Epithelial cell of proximal tubule (primary cell): ENCODE measurements at places on chromosomes 16 and 17. TPM values are rescaled to one million over a fixed set of nuclear protein-coding genes. Genes with fewer than 3 reads are reported as not detected.
A peak's percentile ranks its signal among the peaks of the same experiment; 100 is the strongest.

CDT1 gene
- total RNA-seq, result 76.2 and 88.5 TPM in 2 replicates

OR3A2 gene
- total RNA-seq, result 1.6 TPM in 1 of 2 replicates, not detected in the other

ITGA2B gene
- 0.14 and 0.81 TPM in 2 replicates for total RNA-seq

TCF25 gene
- total RNA-seq, result 118 and 192 TPM in 2 replicates

SLC13A2 gene
- total RNA-seq, result not detected in 2 replicates

- peak; percentile 86 for DNase-seq
These were observed 14.6 kb downstream of the COTL1 start for GRCh38 chr16:84603140-84603816.

- DNase-seq, result no peak
These were observed 139.7 kb downstream of the AATF start for GRCh38 chr17:37088459-37088858.

ANKS4B gene
- not detected in 2 replicates for total RNA-seq

CDR2L gene
- 38.9 and 64.4 TPM in 2 replicates for total RNA-seq

DNA sequence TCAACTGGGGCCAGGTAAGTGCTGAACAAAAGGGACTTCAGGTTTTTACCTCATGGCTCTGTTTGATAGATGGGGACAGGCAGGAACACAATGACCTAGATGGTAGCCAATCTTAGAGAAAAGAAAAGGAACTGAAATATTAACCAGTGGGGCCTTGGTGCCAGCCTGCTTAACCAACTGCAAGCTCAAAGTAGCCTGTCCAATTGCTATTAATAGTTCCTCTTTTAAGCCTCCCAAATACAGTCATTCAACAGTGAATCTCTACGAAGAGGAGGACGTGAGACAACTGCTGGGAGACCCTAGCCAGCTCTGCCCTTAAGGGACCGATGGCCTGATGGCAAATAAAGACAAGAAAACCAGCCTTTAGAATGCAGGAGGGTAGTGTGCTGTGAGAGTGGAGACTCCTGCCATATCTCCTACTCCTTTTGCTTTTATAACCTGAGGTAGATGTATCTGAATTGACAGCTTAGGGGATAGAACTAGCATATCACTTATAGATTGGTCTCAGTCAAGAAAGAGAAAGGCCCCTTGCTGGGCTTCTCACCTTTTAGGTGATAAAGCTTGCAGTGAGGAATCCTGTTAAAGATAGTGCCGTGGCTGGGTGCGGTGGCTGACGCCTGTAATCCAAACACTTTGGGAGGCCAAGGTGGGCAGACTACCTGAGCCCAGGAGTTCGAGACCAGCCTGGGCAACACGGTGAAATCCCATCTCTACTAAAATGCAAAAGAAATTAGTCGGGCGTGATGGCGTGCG lies 28.3 kb downstream of the ARSG start:
- DNase-seq, result no peak

DNA sequence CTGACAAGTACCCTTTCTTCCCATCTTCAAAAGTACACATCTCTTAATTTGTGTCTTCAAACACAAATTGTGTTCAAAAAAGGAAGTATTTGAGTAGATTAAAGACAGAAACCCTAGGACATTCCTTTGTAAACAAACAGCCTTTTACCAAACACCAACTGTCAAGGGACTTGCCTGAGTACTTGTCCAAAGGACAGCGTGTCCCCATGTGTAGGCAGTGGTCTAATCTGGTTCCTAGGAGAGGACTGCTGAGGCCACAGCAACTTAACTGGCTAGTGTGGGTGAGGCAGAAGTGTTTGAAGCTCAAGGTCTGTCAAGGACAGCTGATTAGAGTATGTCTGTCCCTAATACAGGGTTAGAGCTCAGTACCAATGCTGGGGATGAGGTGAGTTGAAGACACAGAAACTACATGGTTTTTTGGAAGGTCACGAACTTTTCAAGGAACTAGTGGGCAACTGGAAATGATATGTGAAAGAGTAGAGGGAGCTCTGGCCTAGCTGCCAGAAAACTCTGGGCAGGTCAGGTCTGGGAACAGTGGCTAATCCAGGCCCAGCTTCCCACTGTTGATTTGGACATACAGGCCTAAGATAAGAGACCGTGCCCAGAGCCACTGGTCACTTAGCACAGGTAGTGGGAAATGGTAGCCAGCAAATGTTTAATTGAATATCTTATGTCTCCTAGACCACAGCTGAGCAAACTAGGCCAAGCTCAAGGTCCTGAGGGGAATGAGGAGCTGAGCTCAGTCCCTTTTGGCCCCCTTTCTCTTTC lies 10.1 kb downstream of the HMOX2 start:
- no peak for DNase-seq

DNA sequence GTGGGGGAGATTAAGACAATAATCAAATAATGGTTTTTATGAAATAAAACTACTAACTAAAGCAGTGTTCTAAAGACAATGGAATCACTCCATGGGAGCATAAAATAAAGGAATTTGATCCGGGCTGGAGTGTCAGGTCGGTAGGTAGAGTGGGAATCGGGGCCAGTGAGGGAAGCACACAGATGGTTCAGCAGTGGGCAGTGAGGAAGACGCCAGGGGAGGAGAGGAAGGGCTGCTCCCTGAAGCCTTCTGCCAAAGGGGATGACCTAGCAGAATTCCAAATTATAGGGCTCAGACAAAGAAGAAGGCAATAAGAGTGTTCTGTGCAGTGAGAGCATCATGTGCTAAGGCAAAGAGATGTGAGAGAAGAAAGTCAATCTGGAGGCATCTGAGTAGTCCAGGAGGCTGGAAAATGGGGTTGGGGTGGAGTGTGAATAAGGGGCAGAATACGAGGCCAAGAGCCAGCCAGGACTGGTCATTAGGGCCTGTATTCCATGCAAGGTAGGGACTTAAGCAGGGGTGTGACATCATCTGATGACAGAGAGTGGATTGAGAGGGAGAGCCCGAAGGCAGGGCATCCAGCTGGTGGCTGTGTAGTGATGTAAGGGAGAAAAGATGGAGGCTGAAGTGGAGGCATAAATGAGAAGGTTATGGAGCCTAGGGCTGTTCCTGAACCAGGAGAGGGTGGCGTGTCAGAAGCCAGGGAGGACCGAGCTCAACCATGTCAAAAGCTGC lies 137.6 kb downstream of the COPRS start:
- DNase-seq, result no peak

- no peak for DNase-seq
These were observed 17.4 kb upstream of the RASD1 start for GRCh38 chr17:17513626-17514025.

CLDN7 gene
- total RNA-seq, result 105 and 200 TPM in 2 replicates

GRCh38 chr16:6012716-6013115 lies 915.1 kb upstream of the EEF2KMT start:
- no peak for DNase-seq

DNA sequence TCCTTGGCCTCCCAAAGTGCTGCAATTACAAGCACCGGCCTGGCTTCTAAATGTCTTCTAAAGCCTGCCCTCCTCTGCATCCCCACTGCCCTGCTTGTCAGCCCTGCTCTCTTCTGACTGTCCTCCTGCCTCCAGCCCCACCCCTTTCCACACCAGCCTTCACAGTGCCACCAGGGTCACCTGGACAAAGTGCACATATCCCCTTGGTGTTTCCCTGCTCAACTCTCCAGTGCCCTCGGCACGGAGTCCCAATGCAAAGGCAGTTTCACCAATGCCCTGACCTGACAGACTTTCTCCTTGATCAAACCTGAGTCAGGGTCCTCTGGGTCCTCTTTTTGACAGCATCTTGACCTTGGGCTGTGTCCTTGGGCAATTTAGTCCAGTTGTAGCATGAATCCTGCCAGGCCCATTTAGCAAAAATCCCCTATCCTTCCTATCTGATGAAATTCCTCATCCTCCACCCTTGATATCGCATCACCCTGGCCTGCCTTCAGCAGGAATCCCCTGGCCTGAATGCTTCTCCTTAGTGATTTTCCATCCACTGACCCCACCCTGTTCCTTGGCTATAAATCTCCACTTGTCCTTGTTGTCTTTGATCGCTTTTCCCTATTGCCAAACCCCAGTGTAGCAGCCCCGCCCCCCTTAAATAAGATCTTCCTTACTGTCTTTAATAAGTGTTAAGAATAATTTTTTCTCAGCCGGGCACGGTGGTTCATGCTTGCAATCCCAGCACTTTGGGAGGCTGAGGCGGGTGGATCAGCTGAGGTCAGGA lies 42.7 kb upstream of the ETV4 start:
- no peak for DNase-seq

CD19 gene
- 0.07 TPM in 1 of 2 replicates, not detected in the other for total RNA-seq

DNA sequence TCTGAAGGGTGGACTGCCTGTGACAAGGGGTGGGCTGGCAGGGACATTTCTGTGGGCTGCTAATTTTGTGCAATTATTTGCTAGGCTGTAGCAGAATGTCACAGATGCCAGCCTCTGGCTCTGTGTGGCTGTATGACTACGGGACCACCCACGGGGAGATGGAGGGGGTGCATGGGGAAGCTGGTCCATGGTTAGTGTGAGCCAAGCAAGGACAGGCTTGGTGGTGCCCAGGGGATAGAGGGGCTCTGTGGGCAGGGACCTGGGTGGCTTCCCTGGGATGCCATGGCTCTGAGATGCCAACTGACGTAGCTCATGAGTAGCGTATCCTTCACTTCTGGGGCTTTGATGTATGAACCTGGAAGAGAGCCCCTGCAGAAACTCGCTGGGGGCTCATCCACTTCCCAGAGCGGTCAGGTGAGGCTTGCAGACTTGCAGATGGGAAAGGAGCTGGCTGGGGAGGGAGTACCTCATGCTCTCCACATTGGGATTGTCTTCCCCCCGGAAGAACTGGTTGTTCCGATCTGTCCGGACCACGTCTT lies 87.2 kb downstream of the TBC1D16 start:
- DNase-seq, result no peak

DNA sequence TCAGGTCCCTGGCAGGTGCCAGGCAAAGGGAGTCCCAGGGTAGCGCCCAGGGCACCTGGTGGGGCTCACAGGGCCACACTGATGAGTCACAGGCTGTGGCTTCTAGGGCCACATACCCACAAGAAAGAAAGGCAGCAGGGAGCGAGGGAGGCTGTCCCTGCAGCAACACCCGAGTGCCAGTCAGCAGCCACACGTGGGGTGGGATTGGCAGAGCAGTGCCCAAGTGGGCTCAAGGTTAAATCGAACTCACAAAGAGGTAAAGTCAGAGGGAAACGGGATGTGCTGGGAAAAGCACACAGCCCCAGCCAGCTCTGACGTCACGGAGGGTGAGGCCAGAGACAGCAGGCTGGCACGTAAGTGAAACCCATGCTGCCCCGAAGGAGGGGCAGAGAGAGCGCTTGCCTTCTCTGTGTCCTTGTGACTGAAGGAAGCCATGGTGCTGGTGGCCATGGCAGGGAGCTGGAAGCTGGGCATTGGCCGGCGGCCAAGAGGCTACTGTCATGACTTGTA lies 33.8 kb downstream of the FA2H start:
- DNase-seq, result no peak

DNA sequence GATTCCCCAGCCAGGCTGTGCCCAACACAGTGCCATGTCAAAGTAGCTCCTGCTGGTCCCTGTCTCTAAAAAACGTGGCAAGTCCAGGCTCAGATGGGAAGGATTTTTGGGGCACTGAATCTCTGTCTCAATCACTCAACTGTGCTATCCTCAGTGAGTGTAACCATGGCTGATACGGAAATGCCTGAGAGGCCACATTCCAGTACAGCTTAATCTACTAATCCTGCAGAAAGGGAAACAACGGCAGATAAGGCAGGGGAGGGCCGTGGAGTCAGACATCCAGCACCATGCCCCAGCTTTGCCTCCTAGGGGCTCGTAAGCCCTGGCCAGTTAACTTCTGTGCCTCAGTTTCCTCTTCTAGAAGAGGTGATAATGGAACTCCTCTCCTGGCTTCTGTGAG lies 251.7 kb downstream of the CPPED1 start:
- DNase-seq, result no peak

DNA sequence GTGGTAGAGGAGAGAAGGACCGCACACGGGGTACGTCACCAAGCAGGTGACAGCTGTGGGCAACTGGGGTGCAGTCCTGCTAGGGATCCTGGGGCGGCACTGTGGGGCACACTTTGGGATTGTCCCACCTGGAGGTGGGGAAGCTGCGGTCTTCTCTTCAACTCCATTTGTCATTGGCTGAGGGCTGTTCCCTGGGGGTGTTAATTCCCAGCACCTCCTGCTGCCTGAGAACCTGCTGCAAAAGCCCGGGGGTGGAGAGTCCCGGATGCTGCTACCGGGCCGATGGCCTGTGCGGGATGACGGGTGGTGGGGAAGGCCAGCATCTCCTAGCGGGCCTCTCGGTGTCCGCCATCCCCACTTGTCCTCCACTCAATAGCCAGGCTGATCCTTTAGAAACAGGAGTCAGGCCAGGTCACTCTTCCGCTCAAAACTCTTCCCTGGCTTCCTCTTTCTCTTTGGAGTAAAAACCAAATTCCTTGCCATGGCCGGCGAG lies 100.2 kb downstream of the CYLD start:
- no peak for DNase-seq

DNA sequence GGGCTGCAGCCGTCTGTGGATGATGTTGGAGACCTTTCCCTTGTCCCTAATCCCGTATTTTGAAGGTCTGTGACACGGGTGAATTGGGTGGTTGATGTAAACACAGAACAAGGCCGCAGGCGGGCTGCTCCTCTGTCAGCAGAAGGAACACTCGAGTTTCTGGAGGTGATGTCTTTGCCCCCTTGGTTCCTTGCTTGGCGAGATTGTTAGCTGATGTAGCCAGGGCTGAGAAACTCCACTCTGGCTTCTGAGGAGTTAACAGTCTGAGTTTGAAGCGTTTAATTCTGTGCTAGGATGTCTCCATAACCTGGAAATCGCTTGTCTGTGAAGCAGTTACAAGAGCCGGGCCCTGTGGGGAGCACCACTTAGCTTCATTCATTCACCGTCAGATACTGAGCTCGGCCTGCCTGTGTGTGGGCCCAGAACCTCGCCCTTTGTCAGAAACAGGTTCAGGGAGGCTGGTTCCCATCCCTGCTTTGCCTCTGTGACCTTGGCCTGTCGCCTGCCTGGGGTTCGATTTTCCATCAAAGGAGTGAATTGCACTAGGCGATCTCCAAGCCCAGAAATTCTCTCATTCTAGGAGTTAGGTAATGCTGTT lies 1.3 kb downstream of the MAPK8IP3 start:
- no peak for DNase-seq

RNF222 gene
- total RNA-seq, result 0.12 and 0.80 TPM in 2 replicates
